ENCODE measurements at places on chromosomes 6 and 20.

DNA sequence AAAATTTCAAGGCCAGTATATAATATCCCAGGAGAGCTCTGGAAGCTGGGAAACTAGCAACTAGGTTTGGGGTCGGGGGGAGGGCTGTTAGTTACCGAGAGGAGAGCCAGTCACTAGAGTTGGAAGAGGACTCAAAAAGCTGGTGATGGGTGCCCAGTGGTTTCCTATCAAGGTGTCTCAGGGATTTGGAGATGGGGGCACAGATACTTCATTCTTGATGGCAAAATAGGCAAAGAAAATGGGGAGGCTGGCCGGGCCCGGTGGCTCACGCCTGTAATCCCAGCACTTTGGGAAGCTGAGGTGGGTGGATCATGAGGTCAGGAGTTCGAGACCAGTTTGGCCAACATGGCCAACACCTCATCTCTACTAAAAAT, 805 bp downstream of the PHF1 start:
- no peak for DNase-seq

DNA sequence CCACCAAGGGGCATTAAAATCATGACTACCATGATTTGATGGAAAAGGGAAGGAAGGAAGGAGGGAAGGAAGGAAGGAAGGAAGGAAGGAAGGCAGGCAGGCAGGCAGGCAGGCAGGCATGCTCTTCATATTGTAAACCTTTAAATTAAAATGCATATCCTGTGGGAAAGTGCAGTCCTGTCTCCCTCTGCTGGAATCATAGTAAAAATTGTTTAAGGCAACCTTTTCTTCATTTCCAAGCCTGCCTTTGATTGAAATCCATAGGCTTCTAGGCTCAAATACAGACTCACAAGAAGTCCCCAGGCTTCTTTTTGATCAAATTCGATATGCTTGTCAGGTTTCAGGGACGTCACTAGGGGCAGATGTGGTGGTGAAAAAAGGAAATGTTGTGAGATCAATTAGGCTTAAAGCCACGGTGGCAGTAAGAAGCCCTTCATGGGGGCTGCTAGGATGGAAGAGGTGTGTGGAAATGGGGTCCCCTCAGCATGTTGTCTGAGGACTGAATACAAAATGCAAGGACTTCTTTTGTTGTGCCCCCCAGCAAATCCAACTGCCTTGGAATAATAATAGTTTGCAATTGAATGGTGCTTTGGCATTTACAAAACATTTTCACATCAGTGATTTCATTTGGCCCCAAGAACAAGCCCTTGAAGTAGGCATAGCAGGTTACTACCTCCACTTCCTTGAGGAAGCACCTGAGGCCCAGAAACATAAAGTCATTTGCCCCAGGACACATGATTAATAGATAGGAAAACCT, 25.6 kb upstream of the GABRR1 start:
- no peak for DNase-seq

GRCh38 chr6:10425975-10426780, 11.3 kb upstream of the TFAP2A start:
- DNase-seq: no peak

DNA sequence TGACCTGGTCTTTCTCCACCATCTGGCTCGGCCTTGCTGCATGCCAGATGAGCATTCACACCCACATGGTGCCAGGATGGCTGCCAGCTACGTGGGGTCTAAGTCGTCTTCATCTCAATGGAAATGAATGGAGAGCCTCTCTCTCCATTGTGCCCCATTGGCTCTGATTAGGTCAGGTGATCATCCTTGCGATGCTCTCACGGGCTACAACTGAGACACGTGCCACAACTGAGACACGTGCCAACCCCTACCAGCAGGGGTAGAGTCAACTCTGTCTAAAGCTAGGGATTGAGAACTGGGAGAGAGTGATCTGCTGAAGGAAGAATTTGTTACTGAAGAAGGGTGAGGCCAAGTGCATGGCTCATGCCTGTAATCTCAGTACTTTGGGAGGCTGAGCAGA, 67.3 kb upstream of the RALY start:
- no peak for DNase-seq

- no peak for DNase-seq
These were observed 50.5 kb downstream of the FHL5 start for GRCh38 chr6:96613291-96613999.

DNA sequence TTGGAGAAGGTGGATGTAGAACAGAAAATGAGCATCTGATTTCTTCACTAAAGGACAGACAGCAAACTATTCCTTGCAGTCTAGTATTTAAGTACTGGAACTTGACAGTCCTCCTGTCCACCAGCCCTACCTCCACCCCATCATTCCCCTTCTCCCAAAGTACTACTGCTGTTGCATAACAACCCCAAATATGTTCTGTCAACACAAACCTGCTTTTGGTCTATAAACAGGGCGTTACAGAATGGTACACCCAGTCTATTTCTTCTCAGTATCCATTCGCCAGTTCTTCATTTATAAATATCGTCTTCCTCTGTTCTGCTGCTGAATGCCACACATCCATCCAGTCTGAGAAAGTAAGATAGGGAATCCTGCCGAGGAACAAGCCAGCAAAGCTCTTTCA, 27.7 kb upstream of the SLC22A1 start:
- no peak for DNase-seq

All from stimulated activated CD4-positive, alpha-beta T cell treated with anti-CD3 and anti-CD28 coated beads, Interleukin-4, amount 100 ng/mL, for 1 hour (primary cell).